ENCODE measurements at places on chromosomes 4 and X. TPM values are rescaled to one million over a fixed set of nuclear protein-coding genes. Genes with fewer than 3 reads are reported as not detected.

DNA sequence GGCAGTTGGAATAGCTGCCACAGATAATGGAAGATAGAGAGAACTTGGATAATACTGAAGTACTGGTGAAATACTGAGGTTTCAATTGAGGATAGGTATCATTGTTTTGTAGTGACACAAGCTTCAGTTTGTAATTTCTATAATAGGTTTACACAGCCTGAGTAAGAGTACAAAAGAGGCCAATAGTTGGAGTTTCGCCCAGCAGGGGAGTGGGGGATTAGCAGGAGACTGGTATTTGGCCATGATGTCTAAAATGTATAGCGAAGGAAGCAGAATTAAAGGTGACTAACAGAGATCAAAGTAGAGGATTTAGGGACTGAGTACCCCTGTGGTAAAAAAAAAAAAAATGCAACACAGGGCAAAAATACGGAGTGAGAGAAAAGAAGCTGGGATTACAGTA is 129.5 kb downstream of the KCTD8 start:
- DNase-seq: no peak
- no peaks in the 10 kb centered on the region for H3K27me3 ChIP-seq
- H3K4me3 ChIP-seq: no peak overlapping the region
- H3K36me3 ChIP-seq: no peaks in the 10 kb centered on the region
- H3K4me1 ChIP-seq: no peaks in the 10 kb centered on the region
- H3K27ac ChIP-seq: no peak overlapping the region

GRCh38 chrX:129719268-129719667 is 19.5 kb upstream of the XPNPEP2 start:
- DNase-seq: no peak
- H3K4me3 ChIP-seq: no peak overlapping the region
- peaks cover 64% of the 10 kb centered on the region for H3K27me3 ChIP-seq

- H3K4me1 ChIP-seq: no peaks in the 10 kb centered on the region
- H3K27me3 ChIP-seq: no peaks in the 10 kb centered on the region
- no peak overlapping the region for H3K4me3 ChIP-seq
- H3K36me3 ChIP-seq: no peaks in the 10 kb centered on the region
These were observed 113.1 kb downstream of the RS1 start for GRCh38 chrX:18558799-18559198.

Gene CETN2
- 40.2 TPM for total RNA-seq

Gene SPANXA2
- not detected for total RNA-seq

Gene DCAF8L2
- total RNA-seq: not detected
